ENCODE measurements at places on chromosomes 13 and 19.
A peak's percentile ranks its signal among the peaks of the same experiment; 100 is the strongest.

GRCh38 chr19:48991873-48992580, 1.1 kb downstream of the GYS1 start:
- peak; percentile 19 for DNase-seq

DNA sequence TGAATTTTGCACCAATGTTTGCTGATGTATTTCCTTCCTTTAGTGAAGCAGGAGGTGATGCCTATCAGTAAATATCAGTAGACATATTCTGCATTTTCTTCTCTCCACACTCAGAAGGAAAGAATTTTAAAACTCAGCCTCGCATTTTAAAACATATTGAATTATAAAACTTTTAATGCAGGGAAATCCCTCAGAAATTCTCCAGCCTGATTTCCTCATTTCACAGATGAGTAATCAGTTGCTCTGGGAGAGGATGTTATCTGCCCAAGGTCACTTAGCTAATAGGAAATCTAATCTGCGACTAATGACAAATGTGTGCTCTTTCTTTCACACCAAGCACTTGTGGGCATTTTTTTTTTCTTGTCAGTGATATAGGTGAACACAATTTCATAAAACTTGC, 320.6 kb downstream of the ITGBL1 start:
- DNase-seq, result no peak

GRCh38 chr19:46000491-46001246, 5.4 kb downstream of the CCDC61 start:
- no peak for DNase-seq

DNA sequence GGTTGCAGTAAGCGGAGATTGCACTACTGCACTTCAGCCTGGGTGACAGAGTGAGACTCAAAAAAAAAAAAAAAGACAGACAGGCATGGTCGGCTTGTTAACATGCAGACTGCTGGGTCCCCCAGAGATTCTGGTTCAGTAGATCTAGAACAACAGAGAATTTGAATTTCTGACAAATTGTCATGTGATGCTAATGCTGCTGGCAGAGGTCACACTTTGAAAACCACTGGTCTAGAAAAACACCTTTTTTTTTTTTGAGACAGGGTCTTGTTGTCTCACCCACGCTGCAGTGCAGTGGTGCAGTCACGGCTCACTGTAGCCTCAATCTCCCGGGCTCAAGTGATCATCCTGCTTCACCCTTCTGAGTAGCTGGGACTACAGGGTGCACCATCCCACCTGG, 7.7 kb upstream of the LRFN3 start:
- no peak for DNase-seq

GRCh38 chr19:39595950-39596349, 6.4 kb upstream of the LGALS13 start:
- no peak for DNase-seq

DNA sequence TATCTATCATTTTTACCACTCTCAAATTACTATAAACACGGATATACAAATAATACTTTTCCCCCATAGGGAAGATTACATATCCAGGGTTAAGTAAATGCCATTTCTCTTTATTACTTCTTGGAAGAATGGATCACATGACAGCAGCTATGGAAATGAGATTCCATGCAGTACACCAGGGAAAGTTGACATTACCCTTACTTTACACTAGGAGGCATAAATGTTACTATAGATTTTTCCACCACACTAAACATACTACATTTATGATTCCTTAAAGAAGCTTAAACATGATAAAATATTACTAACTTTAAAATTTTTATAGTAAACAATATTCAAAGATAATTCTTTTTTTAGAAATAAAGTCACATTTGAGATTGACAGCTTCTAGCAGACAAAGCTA, 611.4 kb downstream of the PCDH9 start:
- peak; percentile 14 for DNase-seq

GRCh38 chr19:6743714-6744380, 4.4 kb downstream of the TRIP10 start:
- DNase-seq, result no peak

DNA sequence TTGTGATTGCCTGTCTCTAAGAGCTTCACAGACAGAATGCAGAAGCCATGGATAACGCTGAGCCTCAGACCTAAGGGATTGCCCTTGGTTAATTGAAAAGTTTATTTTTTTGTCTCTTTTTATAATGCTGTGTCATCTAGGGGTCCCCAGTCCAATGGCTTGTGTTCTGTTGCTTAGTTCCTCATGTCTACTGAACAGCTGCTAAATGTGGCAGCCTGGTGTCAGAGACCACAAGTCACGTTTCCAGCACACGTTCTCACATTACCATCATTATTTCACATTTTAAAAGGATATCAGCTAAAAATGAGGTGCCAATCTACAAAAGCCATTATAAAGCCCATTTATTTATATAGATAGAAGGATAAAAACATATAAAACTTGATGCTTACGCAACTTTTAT, 1362.0 kb downstream of the PCDH9 start:
- no peak for DNase-seq

GRCh38 chr19:29841559-29842367, 30.0 kb downstream of the CCNE1 start:
- DNase-seq, result peak; percentile 93

DNA sequence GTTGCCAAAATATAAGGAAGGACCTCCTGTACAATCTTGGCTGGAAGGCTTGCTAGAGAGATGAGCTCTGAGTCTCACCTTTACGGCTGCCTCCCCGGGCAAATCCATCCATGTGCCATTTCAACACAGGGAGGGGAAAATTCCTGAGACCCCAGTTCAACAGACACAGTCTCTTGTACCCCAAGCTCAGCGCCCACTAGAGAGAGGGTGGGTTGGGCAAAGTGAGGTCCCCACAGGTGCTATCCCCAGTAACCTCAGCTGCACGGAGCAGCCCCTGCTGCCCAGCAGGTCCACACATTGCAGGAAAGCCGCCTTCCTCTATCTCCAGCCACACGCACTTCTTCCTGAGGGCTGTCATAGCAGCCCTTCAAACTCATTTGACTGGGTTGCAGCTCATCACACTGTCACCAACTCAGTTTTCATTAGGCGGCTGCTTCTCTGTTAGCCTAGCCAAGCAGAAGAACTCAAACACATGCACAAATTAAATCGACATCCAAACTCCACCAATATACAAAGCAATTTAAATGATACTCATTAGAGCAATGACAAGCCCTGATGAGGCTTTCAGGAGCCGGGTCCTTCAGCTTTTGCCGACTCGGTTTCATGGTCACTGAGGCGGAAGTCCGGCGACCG, 80.4 kb downstream of the TSHZ3 start:
- DNase-seq, result no peak

- no peak for DNase-seq
These were observed 164.2 kb downstream of the ABCC4 start for GRCh38 chr13:95137096-95137495.

GRCh38 chr13:34720618-34721017, 221.5 kb upstream of the NBEA start:
- DNase-seq, result no peak

DNA sequence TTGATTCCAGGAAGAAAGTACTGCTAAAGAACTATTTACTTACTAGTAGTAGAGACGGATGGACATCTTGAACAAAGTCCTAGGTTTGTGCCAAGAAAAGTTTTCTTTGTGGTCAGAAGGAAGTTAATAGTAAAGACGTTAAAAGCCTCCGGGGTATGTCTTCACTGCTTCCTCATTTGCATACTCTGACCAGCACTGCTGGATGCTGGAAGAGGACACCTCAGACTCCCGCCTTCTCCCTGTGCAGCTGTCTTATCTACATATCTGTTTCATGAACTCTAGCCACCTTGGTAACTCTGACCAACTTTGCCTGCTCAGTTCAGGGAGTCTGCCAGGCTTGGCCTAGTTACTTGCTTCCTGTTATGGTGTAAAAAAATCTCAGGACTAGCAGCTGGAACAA, 1109.1 kb upstream of the MIR17HG start:
- peak; percentile 11 for DNase-seq

- DNase-seq, result no peak
These were observed 3.6 kb downstream of the DMAC2 start for GRCh38 chr19:41435936-41436673.

- DNase-seq, result no peak
These were observed 22.6 kb downstream of the KLF5 start for GRCh38 chr13:73081256-73081915.

DNA sequence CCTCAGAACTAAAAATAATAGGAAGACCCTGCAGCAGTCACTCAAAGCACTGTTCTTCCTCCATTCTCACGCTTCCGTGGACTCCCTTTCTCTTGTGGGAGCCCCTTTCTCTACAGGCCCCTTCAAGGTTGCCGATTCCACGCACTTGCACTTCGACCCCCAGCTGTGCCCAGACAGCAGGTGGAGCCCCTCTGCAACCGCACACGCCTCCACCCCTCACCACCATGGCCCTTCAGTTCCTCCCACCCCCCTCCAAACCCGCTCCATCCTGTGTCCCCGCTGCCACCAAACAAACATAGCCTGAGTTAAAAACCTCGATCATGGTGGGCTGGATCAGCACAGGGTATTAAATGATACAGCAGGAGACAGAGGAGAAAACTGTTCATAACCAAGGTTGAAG, 102.6 kb downstream of the STK24 start:
- DNase-seq, result no peak

DNA sequence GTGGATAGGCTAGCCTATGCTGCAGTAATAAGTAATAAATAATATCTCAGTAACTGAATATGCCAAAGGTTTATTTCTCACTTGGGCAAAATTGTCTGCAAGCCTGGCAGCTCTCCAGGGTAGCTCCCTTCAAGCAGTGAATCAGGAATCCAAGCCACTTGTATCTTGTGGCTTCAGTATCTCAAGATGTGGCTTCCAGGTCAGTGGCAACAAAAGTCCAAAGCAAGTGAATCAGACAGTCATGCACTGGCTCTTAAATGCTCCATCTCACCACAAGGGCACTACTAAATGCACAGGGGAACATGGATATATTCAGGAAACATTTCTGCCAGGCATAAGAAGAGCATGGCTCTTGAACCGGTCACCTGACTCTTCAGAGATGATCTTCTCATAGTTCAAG, 126.3 kb downstream of the KCTD12 start:
- no peak for DNase-seq

GRCh38 chr19:46863818-46864629, 3.2 kb downstream of the ARHGAP35 start:
- DNase-seq, result no peak
